ENCODE measurements at places on chromosomes 16 and 17.

DNA sequence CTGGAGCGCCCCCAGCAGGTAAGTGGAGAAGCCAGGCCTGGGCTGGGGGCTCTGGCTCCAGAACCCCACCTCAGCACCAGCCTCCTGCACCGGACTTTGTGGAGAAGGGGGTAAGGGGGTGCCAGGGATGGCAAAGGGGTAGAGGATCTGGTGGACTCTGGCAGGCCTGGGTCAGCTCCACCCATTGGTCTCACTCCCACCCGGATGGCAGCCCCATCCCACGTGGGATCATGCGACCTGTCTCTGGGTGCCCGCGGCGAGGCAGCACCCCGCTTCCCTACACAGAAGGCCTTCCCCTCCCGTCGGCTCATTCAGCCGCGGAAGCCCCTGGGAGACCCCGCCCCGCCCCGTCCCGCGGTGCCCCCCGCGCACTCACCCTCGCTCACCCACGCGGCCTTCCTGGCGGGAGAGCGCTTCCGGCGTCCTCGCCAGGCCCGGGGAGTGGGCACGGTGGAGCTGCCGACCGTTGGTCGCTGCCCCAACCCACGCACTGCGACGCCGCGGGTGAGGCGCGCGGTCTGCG, 498 bp upstream of the PLEKHG4 start:
- no peak for DNase-seq

DNA sequence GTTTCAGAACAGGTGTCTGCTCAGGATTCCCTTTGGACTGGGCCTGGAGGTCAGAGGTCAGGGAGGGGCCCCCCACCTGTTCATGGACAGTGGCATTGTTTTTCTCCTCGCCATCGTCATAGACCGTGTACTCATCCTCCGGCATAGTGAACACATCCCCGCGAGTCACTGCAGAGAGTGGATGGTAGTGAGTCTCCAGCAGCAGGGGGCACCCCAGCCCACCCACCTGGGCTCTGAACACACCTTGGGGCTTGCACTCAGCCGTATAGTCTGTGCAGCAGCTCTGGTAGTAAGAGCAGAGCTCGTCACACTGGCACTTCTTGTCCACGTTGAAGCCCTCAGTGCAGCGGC, 448 bp downstream of the VTN start:
- no peak for DNase-seq

- no peak for DNase-seq
These were observed at the start of gene CCL2 for GRCh38 chr17:34254651-34255380. TSS of gene CCL2 (plus strand) at chr17:34255285. CDS start at chr17:34255350, 65 bp downstream.

GRCh38 chr17:67995570-67996263, 552 bp downstream of the C17orf58 start:
- no peak for DNase-seq

DNA sequence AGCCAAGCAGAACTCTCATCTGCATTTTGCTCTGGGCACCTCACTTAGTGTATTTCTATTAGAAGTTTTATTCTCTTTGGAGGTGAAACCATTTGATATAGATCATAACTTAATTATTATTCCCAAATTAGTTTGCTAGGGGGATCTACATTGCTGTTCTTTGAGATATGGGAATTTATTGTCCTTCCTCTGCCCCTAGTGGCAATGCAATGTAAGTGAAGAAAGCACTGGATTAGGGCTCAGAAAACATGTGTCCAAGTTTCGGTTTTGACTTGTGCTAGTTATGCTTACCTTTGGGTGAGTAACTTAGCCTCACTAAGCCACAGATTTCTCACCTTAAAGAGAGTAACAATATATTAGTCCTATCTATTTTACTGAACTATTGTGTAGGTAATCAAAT, 2.9 kb downstream of the KRT39 start:
- no peak for DNase-seq

GRCh38 chr17:68603027-68603426, 1.9 kb upstream of the FAM20A start:
- DNase-seq = no peak

DNA sequence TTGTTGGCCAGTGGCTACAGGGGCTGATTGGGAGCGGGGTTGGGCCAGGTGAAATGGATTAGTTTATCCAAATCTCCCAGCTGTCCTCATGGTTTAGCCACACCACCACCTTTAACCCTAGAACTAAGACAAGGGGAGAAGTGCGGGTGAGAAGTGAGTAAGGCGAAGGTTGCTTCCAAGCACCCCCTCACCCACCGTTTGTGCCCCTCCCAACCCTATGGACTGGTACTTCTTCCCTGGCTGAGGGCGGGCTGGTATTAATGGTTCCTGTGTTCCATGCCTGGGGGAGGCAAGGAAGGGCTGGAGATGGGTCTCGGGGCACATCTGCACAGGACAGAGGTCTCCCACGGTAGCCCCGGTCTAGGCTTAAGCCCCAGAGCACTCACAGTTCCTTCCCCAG, 25.1 kb downstream of the NT5M start:
- DNase-seq = no peak

DNA sequence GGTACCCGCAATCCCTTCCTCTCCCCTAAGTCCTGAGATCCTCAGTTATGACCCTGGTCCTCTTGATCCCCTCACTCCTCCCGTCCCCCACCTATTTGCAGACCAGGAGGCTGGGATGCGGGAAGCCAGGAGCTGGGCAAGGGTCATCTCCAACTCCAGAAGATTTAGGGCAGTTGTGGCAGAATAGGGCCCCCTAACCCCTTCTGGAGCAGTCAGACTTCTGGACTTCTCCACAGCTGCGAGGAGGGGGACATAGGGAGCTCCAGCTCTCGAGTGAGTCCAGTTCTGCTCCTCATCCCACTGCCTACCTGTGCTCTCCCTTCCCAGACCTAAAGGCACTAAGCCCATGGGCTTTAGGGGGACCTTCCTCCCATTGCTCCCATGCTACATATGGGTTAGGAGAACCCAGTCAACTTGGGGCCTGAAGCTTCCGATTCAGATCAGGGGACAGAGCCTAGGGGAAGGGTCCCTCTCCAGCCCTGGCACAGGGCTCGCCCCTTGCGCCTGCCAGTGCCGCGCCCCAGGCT, 1.3 kb downstream of the WNK4 start:
- DNase-seq = no peak

DNA sequence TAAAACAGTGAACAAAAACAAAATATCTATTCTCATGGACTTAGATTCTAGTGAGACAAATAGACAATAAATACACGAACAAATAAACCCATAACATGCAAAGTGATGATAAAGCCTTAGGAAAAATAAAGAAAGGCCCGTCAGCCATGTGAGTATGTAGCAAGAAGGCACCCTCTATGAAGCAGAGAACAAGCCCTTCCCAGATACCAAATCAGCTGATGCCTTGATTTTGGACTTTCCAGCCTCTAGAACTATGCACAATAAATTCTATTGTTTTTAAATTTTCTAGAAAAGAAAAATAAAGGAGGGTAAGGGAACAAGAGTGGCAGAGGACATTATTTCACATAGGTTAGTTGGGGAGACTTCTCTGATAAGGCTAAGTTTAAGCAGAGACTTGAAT, 40.7 kb upstream of the SMURF2 start:
- DNase-seq = no peak

DNA sequence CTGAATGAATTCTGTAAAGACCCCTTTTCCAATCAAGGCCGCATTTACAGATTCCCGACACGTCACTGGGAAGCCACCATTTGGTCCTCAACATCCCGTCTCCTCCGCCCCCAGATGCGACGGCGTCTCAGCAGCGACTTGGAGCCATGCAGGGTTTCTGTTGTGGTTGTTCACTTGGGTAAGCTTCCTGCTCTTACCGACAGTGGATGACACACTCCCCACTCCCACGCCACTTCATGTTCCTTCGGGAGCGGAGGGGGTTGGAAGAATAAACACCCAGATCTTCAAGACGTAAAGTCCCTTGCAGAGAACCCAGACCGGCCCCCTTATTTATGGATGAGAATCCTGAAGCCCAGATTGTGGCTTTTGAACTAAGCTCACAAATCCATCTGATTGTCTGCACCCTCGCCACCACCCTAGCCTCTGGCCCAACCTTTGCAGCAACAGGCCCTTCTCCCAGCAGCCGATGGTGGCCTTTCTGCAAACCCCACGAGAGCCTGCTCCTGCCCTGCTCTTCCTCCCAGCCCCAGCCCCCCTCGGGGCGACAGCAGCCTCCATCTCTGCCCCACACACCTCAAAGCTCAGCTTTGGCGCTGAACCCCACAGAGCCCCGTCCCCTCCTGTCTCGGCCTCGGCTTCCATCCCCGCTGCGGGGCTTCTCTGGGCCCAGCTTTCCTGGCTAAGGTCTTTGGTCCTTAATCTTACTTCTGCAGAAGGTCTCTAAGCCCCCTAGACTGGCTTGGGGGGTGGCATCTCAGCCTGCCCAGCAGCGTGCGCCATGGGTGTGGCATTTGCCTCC, 19.0 kb upstream of the OSGIN1 start:
- no peak for DNase-seq

DNA sequence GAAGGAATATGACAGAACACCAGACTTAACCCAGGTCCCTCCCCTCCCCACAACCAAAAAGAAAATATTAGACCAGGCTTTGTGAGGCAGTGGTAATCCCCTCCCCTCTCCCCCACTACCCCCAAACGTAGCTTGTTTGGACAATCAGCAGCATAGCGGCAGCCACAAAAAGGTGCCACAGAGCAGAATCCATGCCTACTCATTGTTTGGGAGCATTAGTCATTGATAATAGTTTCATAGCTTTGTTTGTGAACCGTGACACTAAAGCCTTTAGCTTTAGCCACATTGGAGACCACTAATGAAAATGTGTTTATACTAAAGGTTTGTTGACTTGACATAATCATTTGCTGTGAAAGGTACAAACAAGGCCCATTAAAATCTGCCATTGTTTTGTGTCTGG, 65.1 kb downstream of the NUP93 start:
- no peak for DNase-seq

DNA sequence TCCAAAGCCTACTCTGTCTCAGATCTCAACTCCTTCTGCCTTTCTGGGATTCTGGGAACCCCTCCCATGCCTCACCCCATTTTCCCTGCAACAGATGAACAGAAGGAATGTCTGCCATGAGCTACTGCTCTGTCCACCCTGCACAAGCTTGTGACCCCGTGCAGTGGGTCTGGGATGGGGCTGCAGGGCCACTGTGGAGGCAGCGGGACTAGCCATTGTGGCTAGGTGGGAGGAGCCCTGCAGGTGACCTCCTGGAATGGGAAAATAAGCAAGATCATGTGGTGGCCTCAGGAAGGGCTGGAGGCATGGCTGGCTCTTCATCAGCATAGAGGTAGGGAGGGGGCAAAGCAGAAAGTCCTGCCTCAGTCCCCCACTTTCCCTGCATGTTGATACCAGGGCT, 13.7 kb downstream of the PDP2 start:
- no peak for DNase-seq

- DNase-seq = no peak
These were observed 33.1 kb upstream of the PHB1 start for GRCh38 chr17:49447628-49448302.

- peak; percentile 58 for DNase-seq
These were observed 68.5 kb downstream of the RPTOR start for GRCh38 chr17:80612997-80613731.

All from NCI-H748 treated with DMSO at 0.1 percent for 48 hours (cell line).